Panc1 (cell line): ENCODE measurements at places on chromosomes 5 and 9. TPM values are rescaled to one million over a fixed set of nuclear protein-coding genes. Genes with fewer than 3 reads are reported as not detected.

Gene IFNB1
- total RNA-seq: not detected

Gene PCDHGA12
- 0.21 TPM for total RNA-seq

Gene PCDHGA9
- total RNA-seq: 0.15 TPM

Gene SLC26A2
- total RNA-seq: 111 TPM

Gene DMXL1
- 29.2 TPM for total RNA-seq

Gene MYOT
- not detected for total RNA-seq

Gene SLC9A3
- total RNA-seq: 2.0 TPM

Gene ZFP37
- total RNA-seq: 1.1 TPM
